ENCODE measurements at places on chromosomes 2 and 18.

GRCh38 chr2:241701399-241702154 is at the start of gene ING5:
Gene ING5, plus strand, starts transcription at chr2:241702039. Its CDS starts 27 bp downstream, at chr2:241702066.
- peak; percentile 35 for DNase-seq

GRCh38 chr2:136497709-136498108 is 267.6 kb upstream of the THSD7B start:
- DNase-seq, result no peak

- no peak for DNase-seq
Observed at GRCh38 chr2:85748039-85748734, 5.6 kb upstream of the ATOH8 start.

DNA sequence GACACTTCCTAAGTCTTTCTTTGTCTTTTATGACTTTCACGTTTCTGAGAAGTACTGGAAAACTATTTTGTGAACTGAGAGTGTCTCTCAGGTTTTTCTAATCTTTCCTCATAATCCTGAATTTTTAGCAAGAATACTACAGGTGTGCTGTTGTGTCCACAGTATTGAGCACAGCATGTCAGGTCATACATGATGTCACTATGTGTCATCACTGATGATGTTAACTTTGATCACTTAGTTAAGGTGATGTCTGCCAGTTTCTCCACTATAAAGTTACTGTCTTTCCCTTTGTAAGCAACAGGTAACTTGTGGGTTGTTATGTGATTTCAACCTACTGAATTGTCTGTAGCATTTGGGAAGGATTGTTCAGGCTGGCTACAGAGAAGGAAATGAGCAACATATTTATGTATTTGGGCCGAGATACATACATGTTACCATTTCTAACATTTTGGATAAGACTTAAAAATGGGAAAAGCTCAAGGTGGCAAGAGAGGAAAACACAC is 11.1 kb downstream of the MATN3 start:
- DNase-seq, result no peak

- peak; percentile 37 for DNase-seq
Observed at GRCh38 chr2:241412144-241412543, 56.1 kb downstream of the FARP2 start.

DNA sequence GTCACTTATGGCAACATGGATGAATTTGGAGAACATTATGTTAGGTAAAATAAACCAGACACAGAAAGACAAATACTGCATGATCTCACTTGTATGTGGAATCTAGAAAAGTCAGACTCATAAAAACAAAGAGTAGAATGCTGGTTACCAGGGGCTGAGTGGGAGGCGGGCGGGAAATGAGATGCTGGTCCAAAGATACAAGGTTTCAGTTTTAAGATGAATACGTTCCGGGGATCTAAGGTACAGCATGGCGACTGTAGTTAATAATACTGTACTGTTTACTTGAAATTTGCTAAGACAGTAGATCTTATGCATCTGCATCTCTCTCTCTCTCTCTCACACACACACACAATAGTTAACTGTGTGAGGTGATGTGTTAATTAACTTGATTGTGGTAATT is 14.2 kb downstream of the FAM110C start:
- no peak for DNase-seq

DNA sequence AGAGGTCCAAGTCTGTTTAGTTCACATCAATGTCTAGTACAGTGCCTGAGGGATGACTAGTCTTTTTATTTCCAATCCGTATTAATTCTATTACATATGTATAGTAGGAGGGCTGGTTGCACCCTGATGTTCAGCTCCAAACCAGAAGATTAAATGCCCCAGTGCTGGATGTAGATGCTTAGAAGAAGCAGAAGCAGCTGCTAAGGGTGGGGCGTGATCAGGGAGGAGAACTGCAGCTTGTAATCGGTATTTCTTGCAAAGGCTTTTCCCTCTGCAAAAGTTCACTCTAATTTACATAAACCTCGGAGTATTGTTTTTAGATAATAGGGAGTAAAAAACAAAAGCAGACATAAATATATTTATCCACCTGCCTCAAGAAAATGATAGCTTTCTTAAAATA is 145.3 kb upstream of the ITGA4 start:
- DNase-seq, result no peak

- no peak for DNase-seq
Observed at GRCh38 chr18:12744103-12744502, 41.3 kb downstream of the PSMG2 start.

GRCh38 chr2:85286918-85287317 is 40.9 kb downstream of the TGOLN2 start:
- DNase-seq, result no peak

GRCh38 chr2:128820452-128820851 is 501.8 kb upstream of the HS6ST1 start:
- no peak for DNase-seq

DNA sequence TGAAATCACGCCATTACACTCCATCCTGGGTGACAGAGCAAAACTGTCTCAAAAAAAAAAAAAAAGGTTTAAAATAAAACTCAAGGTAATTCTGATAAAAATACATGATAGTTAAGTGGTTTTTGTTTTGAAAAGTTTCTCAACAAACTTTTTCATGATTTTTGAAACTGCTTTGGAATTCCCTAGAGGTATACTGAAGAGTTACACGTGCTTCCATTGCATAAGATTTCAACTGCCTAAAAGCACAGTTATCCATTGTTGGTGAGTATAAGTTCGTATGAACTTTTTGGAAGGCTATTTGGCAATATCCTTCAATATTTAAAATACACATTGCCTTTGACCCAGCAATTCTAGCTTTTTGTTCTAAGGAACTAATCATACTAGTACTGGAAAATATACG is 74.9 kb downstream of the USP34 start:
- no peak for DNase-seq
